Neuronal stem cell (in vitro differentiated cells): ENCODE measurements at places on chromosomes 1 and 21.
A peak's percentile ranks its signal among the peaks of the same experiment; 100 is the strongest.

- DNase-seq: no peak
Observed at GRCh38 chr1:245999697-246000637, 507.1 kb downstream of the SMYD3 start.

DNA sequence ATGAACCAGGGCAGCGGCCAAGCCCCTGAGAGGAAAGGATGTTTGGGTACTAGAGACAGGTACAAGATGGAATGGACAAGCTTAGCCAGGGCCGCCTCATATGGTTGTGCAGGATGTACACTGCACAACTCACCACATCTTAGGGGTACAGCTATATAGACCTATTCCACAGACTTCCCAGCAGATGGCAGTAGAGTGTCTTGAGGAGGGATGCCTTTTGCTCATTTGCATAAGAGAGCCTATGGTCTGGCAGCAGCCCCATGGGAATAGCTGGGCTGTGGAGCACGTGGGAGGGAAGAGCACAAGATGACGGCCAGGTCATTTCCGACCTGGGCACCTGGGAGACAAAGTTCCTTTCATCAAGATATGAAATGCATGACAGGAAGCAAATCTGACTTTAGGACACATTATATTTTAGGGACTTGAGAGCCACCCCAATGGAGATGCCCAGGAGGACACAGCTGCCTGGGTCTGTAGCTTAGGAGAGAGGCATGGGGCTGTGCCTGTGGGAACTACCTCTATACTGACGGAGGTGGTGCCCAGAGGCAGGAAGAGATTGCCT is 215.5 kb downstream of the KCNJ6 start:
- peak; percentile 60 for DNase-seq

- DNase-seq: no peak
Observed at GRCh38 chr1:201226178-201226514, 35.5 kb downstream of the IGFN1 start.

DNA sequence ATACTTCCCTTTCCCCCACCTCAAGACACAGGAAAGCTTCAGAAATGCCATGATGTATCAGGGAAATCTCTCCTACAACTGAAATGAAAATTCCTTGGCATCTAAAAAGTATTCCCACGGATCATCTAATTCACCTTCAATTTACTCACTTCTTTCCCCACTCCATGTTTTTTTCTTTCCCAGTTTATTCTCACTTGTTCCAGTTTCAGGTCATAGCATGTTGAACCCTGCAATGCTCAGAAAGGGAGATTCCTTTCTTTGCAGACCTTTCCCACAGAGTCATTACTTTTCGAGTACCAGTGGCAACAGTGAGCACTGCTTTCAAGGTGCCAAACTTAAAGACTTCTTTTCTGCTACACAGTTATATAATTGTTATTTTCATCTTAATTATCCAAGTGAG is 305.0 kb downstream of the VAV3 start:
- no peak for DNase-seq
